A673 (cell line): ENCODE measurements at places on chromosomes 4 and X. TPM values are rescaled to one million over a fixed set of nuclear protein-coding genes. Genes with fewer than 3 reads are reported as not detected.

MAP7D2 gene
- total RNA-seq: 0.83 and 1.2 TPM in 2 replicates

DNA sequence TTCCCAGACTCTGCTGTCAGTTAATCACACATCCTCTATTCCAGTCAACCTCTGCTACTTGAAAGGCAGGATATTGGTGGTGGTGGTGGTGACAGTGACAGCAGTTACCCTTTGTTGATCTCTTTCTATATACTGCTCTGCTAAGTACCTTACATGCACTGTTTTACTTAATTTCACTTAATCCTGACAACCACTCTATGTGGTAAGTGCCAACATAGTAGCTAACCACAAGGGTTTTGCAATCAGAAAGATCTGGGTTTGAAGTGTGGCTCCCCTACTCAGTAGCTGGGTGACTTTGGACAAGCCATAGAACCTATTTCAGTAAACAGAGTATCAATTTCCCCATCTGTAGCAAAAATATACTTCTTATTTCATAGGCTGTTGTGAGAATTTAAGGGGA, 24.2 kb upstream of the F9 start:
- no peak overlapping the region for H3K27ac ChIP-seq
- H3K4me1 ChIP-seq: no peaks in the 10 kb centered on the region
- H3K36me3 ChIP-seq: no peaks in the 10 kb centered on the region
- H3K27me3 ChIP-seq: no peaks in the 10 kb centered on the region
- no peak overlapping the region for H3K4me3 ChIP-seq

LUZP4 gene
- total RNA-seq: not detected in 2 replicates

TMSB15A gene
- total RNA-seq: 72.7 and 78.3 TPM in 2 replicates

GAGE1 gene
- total RNA-seq: not detected in 2 replicates

RAP1GDS1 gene
- total RNA-seq: 41.0 and 44.5 TPM in 2 replicates

MAGEA6 gene
- total RNA-seq: not detected in 2 replicates

FRMPD3 gene
- 0.09 and 0.15 TPM in 2 replicates for total RNA-seq

FAT4 gene
- total RNA-seq: 31.3 and 33.6 TPM in 2 replicates

KIT gene
- total RNA-seq: 9.4 and 9.5 TPM in 2 replicates
